HFF-Myc (cell line): ENCODE measurements at places on chromosomes 1 and 21.

GRCh38 chr1:56920591-56921001, 45.2 kb downstream of the C8B start:
- no peak for DNase-seq

DNA sequence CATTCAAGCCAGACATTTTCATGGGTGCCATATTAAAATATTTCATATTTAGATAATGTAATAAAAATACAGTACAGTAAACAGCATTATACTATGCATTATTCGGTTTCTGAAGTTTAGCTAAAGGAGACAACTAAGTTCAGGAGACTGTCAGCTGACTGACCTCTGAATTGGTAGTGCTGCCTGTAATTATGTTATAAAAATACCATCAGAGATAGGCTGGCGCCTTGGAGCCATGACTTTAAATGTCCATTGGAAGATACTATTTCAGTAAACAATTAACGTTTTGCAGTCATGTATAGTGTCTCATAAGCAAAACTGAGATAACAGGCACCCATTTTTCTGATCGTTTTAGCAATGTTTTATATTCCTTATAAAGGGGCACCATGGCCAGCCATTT, 11.3 kb upstream of the RAB29 start:
- no peak for DNase-seq

DNA sequence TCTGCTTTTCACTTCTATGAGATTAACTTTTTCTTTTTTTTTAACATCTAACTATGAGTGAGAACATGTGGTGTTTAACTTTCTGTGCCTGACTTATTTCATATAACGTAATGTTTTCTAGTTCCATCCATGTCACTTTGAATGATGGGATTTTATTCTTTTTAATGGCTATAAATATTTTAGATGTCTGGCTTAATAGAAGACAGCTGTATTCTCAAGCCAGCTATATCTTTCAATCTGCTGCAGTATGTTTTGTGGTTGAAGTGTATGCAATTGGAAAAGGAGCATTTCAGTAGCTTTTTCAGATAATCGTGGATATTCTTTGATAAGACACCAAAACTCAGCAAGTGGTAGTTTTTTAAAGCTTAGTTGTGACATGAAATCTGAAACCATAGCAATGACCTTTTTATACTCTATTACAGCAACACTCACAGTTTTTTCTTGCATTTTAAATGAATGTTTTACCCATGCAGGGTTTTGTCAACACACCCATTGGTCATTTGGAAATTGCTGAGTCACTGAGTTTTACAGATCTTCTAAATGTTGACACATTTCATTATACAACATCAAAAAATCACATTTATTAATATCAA, 5.7 kb upstream of the SVBP start:
- DNase-seq: no peak

- DNase-seq: no peak
Measured at GRCh38 chr21:35408401-35408800, 359.3 kb upstream of the RUNX1 start.

GRCh38 chr1:72037745-72038343, 244.5 kb downstream of the NEGR1 start:
- DNase-seq: peak; percentile 7

DNA sequence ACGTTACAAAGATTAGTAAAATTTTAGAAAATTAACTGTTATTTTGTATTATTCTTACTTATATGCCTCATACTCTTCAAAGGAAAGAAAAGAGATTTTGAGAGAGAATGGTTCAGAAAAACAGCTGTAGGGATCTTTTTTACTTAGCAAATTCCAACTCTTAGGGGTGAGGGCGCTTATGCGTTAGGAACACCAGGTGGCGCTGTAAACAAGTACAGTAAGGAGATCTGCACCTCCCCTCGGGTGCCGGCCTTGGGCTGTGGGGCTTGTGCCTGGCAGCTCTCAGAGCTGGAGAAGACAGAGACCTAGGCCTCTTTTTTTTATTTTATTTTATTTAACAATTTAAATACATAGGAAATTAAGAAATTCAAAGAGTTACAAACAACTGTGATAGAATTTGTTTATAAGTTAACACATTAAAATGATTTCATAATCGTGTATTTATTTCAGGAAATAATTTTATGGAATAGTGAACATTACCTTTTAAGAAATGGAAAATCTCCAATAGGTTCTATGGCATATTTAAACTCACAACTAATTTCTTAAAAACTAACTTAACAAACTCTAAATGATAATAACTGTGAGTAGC, 32.6 kb downstream of the UTP25 start:
- peak; percentile 66 for DNase-seq

DNA sequence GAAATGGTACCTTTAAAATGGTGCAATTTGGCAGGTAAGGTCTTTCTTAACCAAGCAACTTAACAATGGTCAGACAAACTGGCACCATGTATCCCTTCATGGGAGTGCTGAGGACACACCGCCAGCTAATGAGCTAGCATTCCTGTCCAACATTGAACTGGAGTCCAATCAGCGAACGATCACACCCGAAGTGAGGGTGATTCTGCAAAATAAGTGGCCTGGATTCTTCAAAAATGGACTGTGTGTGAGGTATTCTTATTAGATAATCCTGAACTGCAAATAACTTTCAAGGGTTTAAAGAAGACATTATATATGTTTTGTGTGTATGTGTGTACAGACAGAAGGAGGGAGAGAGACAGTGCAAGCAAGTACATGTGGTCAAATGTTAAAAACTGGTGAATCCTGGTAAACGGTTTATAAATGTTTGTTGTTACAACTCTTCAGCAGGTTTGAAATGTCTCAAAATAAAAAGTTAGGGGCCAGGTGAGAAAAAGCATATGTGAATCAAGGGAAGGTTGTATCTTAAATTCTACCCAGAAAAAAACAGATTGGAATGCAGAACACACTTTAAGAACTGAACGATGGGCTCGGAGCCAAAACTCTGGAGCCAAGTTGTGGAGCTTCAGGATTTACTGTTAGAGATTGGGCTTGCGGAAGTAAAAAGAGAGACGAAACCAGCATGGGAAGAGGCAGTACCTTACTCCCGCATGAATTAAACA, 20.9 kb downstream of the GADD45A start:
- no peak for DNase-seq

GRCh38 chr1:204103431-204103741, 30.5 kb downstream of the SOX13 start:
- no peak for DNase-seq

DNA sequence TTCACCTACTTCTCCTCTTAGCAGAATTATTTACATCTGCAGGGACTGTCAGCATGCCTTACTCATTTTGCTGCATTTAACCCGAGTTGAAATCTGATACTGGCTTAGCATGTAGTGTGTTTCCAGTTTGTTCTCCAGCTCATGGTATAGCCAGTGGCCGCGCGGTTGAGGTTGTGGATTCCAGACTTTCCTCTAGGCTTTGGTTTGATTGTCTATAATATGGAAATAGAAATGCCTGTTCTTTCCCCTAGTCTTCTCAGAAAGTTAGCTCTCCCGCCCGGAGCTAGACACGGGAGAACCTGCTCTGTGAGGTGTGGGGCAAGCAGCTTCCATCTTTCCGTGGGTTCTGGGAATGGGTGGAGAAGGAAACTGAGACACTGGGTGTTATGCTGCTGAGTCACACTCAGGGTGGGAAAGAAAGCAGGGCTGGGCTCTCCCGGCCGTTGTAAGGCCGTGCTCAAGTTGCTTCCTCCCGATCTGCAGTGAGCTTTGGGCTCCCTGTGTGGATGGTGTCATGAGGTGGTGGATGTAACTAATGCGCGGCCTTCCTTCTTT, 206.8 kb upstream of the TMEM51 start:
- DNase-seq: no peak

GRCh38 chr1:166947398-166948043, 27.8 kb downstream of the ILDR2 start:
- DNase-seq: no peak

GRCh38 chr21:37677006-37677405, 239.3 kb downstream of the KCNJ6 start:
- DNase-seq: no peak
